ENCODE measurements at places on chromosomes 5 and 9. TPM values are rescaled to one million over a fixed set of nuclear protein-coding genes. Genes with fewer than 3 reads are reported as not detected.

The ARL14EPL gene
- total RNA-seq = not detected

The PDE6A gene
- not detected for total RNA-seq

The PIK3R1 gene
- 85.4 TPM for total RNA-seq

DNA sequence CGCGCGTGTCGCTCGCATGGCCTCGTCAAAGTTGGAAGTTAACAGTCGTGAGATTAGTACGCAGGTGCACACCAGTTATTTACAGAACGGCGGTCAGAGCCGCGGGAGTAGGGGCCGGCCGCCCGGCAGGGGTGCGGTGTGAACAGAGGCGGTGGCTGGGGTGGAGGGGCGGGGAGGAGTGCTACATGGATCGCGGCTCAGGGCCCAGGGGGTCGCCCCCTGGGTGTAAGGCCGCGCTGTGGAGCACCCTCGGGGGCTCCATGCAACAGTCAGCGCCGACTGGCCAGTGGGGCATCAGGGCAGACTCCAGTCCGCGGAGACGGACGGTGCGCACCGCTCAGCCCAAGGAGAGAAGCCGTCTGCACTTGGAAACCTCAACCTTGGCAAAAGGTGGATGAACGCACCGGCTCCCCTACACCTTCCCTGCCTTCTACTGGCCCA, 60.3 kb downstream of the ZNF354C start:
- DNase-seq = no peak

- no peak for DNase-seq
These were observed 13.8 kb downstream of the ST8SIA4 start for GRCh38 chr5:100889165-100889743.

DNA sequence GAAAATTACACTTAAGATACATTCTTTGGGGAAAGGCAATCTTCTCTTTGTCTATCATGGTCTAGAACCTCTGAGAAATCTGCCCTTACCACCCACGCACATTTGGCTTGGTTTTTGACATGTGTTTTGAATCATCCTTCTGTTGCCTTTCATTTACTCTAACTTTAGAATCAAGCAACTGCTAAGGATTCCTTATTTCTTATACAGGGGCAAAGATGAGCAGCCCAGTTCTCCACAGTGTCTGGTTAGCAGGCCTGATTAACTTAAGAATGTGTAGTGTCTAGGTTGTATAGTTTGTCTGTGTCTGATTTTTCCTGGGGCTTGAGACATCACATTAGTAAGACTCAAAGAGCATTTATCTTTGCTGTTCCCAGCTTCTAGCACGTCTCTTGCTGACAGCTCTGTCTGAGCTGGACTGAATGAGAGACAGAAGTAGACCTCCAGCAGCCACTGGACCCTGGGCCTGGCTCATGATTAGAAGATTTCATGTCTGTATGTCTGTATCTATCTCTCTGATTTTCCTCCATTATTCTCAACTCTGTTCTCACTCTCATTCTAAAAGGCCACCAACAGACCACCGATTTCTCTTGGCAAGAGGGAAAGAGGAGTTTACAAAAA, 31.8 kb upstream of the PCA3 start:
- DNase-seq = no peak

GRCh38 chr9:21919377-21920362, 74.5 kb downstream of the CDKN2A start:
- no peak for DNase-seq

- no peak for DNase-seq
These were observed 739.7 kb upstream of the CDH9 start for GRCh38 chr5:27778121-27778520.

DNA sequence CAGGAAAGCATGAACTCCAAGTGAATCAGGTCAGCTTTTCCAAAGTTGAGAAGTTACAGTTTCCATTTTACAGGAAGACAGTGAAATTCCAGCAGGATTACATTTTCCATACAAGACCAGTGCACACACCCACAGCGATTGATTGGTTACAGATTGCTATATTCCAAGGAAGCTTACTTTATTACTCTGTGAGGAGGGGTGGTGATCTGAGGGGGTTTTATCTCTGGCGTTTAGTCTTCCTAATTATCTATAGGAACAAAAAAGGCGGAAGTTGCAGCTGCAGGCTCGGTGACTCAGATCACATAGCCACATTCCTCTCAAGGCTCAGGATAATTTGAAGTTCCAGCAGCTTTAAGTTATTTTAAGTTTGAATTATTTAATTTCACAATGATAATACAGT, 450.4 kb upstream of the NMUR2 start:
- peak; percentile 4 for DNase-seq

Data from skin of body (tissue), 3 donors.